ENCODE measurements at places on chromosomes 6 and 20.

- no peak for DNase-seq
Measured at GRCh38 chr6:46137387-46137786, 7.6 kb downstream of the ENPP4 start.

GRCh38 chr20:35551503-35551902 lies 9.6 kb downstream of the ERGIC3 start:
- no peak for DNase-seq

DNA sequence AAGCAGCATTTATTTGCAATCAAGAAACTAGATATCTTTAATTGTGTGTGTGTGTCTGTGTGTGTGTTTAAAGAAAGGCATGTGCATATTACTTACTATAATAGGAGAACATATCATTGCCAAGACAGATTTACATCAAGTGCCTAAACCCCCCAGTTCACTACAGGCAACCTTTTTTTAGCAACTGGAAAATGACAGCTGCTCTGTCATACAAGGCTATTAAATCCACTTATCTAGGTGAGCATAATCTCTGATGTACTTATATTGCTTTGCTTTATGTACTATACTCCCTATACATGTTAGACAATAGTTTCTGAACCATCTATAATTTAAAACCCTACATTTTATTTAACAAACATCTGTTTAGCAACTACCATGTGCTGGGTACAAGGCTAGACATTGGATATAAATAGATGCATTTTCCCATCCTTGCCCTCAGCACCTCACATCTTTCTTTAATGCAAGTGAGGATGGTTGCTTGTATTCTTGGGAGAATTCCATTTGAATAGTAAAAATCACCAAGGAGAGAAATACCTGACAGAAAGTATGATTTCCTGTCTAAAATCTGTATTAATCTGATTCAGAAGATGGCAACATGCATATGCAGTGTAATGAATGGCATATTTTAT lies 398.3 kb downstream of the LAMA2 start:
- DNase-seq, result peak; percentile 89

DNA sequence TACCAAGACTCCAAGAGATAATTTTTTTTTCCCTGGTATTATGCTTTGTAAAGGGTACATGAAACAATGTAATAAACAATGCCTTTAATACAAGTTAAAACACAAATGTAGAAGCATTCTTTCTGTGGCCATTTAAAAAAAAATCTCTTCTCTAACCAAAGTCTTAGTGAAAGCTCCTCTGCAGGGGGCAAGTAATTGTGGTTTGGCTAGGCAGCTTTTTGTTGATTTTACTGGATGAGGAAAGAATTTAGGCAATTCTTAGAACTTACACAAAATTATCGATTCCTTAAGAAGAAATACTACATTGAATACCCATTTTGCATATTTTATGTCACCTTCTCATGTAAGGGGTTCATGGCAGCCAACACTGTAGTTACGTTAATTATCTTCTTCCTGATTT lies 12.4 kb downstream of the TFB1M start:
- DNase-seq, result no peak

DNA sequence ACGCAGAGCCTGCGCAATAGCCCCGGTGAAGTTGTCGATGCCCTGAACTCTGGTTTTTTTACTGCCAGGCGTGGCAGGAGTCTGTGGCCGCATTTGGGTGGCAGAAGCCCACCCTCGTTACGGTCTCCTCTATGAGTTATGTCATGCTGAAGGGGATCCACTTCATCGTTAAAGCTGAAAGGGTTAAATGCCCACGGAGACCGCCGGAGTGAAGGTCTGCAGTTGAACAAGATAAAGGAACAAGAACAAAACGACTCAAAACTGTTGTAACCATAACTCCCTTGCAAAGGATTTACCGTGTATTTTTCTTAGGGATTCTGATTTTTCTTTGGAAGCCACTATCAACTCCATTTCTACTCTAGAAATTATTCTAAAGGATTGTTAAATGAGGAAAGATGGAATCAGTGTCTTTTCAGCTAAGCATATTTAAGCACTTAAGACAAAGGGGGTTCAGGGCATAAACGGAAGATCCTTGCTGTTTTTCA lies 501 bp upstream of the ELOVL5 start:
- no peak for DNase-seq

DNA sequence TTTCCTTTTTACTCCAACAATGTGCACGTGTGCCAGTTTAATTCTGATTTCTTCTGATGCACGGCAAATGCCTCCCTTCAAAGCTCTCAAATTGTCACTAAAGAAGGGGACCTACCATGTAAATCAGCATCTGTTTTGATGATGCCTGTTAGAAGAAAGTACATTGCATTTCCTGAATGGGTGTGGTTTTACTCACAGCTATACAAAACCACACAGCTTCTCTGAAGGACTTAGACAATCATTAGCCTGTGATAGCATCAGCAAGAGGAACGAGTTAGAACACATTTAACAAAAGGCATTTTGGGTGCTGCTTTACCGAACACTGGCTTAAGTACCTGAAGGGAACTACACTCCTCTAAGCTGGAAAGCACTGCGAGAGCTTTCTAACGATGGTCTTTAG lies 109.4 kb downstream of the ATXN1 start:
- no peak for DNase-seq

DNA sequence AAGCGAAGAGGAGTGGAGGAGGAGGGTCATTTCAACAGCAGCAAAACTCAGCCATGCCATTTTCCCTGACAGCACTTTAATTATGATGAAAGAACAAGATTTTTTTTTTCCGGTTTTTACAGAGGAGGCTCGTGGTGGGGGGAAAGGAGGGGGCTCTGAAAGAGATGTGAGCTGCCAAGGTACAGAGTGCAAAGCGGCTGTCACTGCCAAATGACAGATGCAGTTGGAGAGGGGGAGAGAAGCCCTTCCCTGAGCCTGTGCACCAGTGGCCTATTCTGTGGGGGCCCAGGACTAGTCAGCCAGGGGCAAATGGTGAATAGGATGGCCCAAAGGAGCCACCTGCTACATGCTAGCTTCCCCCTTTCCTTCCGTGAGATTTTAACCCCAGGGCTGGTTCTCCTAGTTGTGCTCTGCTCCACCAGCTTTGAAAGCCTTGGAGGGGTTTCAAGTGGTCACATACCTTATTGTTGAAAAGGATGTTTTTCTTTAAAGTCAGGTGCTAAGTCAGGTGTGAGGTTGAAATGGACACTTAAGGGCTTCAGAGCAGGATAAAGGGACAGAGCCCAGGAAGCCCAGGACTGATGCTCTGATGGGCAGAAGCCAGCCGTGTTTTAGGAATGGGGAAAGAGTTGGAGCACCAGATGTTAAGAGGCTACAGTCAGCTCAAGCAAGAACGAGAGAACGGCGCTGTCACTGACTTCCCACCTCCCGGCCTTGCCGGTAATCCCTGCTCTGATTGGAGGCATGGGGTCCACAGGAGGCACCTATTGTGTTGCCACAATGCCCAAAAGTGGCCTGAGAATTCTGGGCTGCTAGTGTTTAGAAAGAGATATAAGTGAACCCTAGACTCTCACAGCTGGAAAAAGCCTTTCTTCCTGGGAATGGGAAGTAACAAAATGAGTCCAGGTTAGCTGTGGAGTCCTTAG lies 24.8 kb downstream of the GNAS start:
- no peak for DNase-seq

DNA sequence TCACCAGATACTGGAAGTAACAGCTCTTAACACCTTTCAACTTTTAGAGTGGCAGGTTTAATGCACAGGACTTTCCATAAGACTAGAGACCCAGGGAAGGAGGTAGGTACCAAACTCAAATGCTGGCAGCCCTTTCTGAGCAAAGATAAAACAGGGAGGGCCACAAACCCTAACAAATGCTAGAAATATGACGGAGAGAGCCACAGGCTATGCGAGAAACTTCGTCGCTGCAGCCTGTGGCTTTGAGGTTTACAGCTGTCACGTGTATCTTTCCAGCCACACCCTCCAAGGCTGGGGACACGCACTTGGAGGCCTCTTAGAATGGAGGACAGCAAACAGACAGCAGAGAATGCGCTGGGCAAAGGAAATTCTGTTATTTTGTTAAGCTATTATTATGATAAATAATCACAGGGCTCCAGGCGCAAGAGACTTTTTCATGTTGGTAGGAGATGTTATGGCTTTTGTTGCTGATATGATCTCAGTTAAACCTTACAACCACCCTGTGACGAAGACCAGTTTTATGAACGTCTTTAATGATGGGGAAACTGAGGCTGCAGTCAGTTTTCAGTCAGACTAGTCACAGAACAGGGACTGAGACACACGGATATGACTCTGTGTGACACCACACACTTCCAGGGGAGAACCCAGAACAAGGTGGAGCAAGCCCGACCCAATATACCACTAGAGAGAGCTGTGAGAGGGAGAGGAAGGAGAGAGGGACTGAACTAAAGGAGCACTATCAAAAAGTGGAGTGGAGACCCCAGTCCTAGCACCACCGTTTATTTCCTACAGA lies 2.0 kb downstream of the TRAM2 start:
- no peak for DNase-seq

DNA sequence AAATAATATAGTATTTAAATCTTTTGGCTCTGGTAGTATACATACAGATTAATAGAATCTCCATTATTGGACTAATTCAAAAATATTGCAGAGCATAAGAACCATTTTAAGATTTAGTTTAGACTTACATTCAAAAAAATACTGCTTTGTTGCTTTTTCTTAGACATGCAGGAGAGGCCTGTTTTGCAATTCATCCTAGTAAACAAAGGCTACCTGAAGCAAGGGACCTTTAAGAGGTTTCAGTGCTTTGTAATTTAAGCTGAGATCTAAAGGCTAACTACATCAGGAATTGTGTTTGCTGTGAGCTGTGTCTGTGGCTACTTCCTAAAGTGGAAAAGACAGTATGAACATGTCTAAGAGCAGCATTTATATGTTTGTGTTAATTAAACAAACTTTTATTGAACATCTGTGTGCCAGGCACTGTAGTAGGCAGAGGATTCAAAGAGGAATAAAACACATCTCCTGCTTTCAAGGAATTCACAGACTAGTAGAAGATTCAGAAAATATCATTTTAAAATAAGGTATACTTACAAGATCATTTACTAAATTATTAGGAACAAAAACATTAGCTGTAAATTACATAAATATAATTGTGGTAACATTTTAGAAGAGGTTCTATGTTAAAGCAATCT lies 29.1 kb upstream of the CALHM6 start:
- DNase-seq, result no peak

DNA sequence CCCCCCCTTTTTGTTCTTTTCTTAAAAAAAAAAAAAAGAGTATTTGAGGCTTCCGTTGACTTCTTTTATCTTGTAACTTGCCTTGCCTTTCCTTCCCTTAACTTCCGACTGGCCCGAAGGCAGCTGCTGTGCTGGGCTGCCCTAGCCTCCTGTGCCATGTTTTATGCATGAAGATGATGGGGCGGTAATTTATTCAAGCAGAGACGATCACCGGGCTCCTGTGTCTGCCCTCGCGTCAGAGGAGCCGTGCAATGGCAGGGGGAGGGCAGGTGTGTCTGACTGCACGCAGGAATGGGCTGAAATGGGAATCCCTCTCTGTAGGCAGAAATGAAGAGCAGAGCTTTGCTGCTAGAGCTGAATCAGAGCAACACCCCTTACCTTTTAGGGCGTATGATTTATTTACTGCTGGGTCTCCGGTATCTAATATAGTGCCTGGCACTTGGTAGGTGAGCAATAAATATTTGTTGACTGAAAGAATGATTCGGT lies 106.3 kb upstream of the RIPOR2 start:
- DNase-seq, result no peak

DNA sequence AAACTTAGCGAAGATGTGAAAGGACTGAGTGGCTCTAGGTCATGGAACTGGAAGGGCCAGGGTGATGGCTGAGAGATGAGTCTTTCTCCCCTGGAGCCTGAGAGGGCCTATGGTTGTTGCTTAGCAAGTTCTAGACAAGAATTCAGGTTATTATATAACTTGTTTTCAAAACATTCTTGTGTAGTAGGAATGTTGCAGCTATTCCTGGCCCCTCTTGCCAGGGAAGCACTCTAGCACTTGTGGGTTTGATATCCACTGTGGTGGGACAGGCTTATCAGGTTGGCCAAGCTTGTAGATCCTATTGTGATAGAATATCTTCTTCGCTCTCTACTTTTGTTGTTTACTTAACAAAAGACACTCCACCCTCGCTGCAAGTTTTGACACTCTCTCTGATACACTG lies 211.8 kb upstream of the CITED2 start:
- no peak for DNase-seq

DNA sequence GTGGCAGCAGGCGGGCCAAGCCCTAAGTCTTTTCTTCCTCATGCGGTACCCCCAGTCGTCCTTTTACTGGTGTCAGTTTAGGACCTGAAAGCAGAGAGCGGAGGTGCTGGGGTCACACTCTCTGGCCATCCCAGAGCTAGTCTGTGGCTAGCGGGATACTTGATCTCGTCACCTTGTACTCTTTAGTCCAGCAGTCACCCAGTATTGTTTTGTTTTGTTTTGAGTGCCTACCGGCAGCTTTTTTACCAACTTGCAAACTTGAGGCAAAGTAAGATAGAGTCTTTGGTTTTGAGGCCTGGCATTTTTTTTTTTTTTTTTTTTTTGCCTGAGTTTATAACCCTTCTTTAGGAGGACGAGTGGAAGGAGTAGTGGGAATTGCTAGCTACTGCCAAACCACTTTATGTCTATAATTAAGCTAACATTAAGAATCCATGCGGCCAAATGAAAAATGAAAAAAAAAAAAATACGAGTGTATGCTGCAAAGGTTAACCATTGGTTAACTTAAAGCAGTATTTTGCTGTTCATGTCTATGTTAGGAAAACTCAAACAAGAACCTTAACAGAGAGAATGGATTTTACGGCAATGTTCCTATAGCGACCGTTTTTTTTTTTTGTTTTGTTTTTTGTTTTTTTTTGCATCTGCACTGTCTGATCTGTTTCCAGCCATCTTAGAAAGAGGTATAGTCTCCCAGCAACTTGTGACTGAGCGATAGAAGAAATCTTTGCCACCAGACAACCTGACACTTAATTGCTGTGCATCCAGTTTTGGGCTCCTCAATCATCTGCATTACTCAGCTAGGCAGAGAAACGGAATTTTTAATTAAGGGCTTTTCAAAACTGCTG lies 56.9 kb downstream of the FAM217A start:
- no peak for DNase-seq

- DNase-seq, result no peak
Measured at GRCh38 chr6:149318581-149319286, 1.2 kb downstream of the TAB2 start.

- DNase-seq, result peak; percentile 10
Measured at GRCh38 chr6:136669299-136669699, 119.1 kb upstream of the MAP7 start.

GRCh38 chr20:53718142-53719021 lies 124.7 kb upstream of the ZNF217 start:
- peak; percentile 10 for DNase-seq

- no peak for DNase-seq
Measured at GRCh38 chr6:42049116-42049809, 1.1 kb upstream of the TAF8 start.

- no peak for DNase-seq
Measured at GRCh38 chr6:25550631-25551030, 101.4 kb upstream of the SCGN start.

- no peak for DNase-seq
Measured at GRCh38 chr20:37201827-37202162, 22.4 kb upstream of the MROH8 start.

DNA sequence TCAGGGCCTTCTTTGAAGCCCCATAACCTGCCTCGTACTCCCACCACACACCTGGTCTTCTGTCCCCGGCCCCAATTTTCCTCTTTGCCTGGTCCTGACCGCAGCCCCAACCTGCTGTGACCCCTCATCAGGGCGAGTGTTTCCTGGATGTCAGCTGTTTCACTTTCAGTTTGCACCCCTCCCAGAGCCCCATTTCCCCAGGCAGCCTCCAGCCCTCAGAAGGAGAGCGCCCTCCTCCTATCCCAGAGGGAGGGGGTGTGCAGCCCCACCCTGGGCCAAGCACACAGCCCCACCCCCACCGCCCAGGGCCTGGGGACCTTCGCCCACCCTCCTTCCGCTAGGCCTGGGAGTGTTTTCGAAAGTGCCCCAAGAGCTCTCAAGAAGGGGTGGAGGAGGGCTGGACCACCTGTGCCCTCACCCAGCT lies 1.5 kb downstream of the BAK1 start:
- DNase-seq, result no peak
